ENCODE measurements at places on chromosomes 1 and 21.

- peak; percentile 68 for DNase-seq
Measured at GRCh38 chr1:205481629-205482151, 22.8 kb upstream of the CDK18 start.

- no peak for DNase-seq
Measured at GRCh38 chr1:147500309-147500839, 40.9 kb upstream of the BCL9 start.

- DNase-seq: peak; percentile 90
Measured at GRCh38 chr1:231211005-231211857, 29.8 kb upstream of the GNPAT start.

GRCh38 chr21:36628106-36628505, 70.8 kb upstream of the SIM2 start:
- DNase-seq: no peak

GRCh38 chr21:23152130-23152529, 2153.9 kb downstream of the NCAM2 start:
- no peak for DNase-seq

DNA sequence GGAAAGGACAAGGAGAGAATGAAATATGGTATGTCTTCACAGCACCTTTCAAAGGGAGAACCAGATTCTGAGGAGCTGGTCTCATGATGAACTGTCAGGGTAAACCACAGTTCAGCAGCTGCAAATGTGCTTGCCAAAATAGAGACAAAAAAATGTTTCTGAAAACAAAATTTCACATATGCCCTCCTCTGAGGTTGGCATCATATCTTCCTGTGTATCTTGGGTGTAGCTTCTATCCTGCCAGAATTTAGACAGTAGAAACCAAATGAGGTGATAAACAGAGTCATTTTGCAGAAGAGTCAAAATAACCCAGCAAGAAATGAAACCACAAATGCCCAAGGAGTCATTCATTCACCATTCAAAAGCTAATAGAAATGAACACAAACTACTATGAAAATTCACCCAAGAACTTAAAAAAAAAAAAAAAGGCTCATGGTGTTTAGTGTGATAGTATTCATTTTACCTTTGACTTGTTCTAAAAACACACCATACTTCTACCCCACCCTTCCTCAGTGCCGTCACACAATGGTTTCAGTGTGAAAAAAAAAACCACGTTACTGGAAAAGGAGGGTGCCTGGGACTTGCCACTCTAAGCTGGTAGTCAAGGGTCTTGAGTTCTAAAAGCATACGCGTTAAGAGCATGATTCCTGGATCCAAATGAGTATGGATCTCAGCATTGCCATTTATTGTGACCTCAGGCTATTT, 18.5 kb downstream of the SELL start:
- DNase-seq: no peak

- no peak for DNase-seq
Measured at GRCh38 chr1:119250299-119250698, 109.8 kb upstream of the WARS2 start.

GRCh38 chr1:114979278-114979891, 50.2 kb upstream of the TSHB start:
- DNase-seq: peak; percentile 70

- DNase-seq: no peak
Measured at GRCh38 chr1:235953801-235954200, 87.1 kb upstream of the LYST start.

DNA sequence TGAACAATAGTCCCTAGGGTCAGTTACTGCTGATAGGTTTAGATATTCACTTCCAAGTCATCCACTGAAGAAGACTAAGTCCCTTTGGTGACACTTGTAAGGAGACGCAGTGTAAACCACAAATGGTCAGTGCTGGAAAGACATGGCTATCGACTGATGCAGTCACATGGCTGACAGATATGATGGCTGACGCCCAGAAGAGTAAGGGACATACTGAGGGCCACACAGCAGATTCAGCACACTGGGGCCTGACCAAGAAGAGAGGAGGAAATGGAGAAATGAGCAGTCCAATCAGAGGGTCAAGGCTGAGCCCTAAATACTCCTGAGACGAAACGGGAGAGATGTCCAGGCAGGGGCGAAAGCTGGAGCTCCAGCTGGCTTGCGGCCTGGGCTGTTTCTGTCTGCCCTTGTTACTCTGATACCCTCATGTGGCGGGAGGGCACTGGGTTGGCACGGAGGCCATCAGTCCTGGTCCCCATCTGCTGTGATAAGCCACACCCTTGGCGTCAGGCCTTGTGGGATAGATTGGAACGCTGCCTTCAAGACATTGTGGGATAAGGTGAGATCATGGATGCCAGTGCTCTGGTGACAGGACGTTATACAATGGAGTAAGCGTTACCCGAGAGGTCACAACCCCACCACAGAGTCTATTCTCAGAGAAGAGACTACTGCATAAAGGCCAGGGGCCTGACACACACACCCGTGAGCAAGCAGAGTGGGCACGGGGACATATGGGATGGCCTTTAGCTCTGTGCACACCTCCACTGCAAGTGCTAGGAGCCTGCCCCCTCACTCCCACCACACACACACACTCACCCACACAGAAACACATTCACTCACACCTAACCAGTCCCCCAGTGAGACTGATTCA, 158.4 kb downstream of the TRABD2B start:
- no peak for DNase-seq

GRCh38 chr1:66460776-66461175, 73.2 kb upstream of the SGIP1 start:
- no peak for DNase-seq

GRCh38 chr1:178660461-178660860, 64.6 kb upstream of the RALGPS2 start:
- DNase-seq: no peak

DNA sequence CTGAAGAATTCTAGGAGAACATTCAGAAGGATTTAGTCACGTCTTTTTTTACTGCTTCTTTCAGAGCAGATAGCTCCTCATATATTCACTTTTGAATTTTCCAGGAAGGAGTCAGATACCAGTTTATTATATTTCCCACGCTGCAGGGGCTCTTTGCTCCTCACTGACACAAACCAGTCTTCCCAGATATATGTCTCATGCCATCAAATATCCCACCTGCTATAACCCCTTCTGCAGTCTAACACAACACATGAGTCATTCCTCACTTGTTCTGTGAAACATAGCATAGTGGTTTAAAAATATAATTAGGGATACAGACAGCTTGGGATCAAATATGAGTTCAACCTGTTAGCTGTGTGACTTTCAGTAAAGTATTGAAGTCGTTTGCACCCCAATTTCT, 251.7 kb upstream of the DPYD start:
- DNase-seq: no peak

DNA sequence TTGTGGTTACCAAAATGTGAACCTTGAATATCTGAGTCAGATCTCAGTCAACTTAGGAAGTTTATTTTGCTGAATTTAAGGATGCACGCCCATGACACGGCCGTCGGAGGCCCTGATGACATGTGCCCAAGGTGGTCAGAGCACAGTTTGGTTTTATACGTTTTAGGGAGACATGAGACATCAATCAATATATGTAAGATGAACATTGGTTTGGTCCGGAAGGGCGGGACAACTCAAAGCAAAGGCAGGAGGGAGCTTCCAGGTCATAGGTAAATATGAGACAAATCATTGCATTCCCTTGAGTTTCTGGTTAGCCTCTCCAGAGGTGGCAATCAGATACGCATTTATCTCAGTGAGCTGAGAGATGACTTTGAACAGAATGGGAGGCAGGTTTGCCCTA, 1.0 kb upstream of the PRMT2 start:
- no peak for DNase-seq

GRCh38 chr1:4301007-4301406, 353.4 kb upstream of the AJAP1 start:
- DNase-seq: peak; percentile 95

DNA sequence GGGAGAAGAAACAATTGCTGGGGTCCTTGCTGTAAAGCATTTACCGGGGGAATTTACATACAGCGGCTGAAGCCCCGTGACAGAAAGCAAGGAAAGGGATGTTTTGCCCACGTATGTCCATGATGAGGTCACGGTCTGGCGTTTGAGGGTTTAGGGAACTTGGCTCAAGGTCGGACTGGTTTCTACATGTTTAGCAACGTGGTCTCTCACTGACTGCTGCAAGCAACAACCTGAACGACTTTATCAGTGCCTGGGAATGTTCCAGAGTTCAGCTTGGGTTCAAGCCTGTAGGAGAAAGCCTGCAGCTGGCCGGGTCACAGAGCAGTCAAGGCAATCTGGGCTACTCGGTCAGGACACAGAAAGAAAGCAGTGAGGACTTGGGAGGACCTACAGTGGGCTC, 323.3 kb downstream of the AJAP1 start:
- no peak for DNase-seq

DNA sequence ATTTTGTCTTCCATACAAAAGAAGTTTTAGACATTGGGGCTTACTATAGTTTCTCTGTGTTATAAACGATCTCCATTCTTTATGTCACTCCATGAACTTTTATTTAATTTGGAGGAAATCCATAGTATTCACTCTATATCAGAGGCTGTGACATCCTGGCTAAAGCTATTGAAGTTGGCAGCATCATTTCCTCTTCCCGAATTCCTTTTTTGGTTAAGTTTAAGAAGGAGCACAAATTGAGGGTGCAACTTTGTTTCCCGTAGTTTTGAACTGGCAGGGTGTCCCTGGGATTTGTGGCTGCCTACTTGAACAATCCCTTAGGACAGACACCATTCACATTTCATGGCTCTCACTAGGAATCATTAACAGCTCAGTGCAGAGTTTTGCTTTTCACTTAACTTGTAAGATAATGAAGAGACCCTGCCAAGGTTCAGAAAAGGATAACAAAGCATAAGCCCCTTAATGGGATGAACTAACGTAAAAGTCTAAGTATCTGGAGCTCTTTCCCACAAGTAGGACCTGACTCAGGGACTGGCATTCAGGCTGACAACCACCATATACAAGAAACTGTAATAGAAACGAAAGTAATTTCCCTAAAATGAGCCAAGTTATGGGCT, 13.9 kb downstream of the S1PR1 start:
- no peak for DNase-seq

GRCh38 chr1:41357451-41358101, 3.7 kb upstream of the FOXO6 start:
- no peak for DNase-seq

DNA sequence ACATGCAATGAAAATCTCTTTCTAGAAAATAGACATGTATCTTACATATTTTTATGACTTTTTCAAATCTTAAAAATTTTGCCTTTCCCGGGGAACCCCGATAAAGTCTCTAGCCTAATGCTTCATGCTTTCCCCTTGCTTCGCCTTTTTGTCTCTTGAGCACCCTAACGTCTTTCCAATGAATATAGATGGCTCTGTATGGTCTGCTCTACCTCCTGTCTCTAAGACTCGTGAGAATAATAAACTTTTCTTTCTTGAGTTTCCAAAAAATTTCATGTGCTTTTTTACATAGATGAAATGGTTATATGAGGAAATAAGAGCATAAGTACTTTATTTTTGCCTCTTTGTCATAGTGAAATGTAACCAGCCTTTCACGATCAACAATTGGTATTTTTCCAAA, 202.6 kb downstream of the PDE4B start:
- no peak for DNase-seq

GRCh38 chr1:112575154-112575804, 43.7 kb downstream of the ST7L start:
- DNase-seq: no peak

GRCh38 chr1:163771637-163772036, 449.9 kb downstream of the NUF2 start:
- DNase-seq: no peak

GRCh38 chr1:36579039-36579438, 96.3 kb upstream of the CSF3R start:
- no peak for DNase-seq

GRCh38 chr21:34865400-34866241, 183.5 kb downstream of the RUNX1 start:
- no peak for DNase-seq

DNA sequence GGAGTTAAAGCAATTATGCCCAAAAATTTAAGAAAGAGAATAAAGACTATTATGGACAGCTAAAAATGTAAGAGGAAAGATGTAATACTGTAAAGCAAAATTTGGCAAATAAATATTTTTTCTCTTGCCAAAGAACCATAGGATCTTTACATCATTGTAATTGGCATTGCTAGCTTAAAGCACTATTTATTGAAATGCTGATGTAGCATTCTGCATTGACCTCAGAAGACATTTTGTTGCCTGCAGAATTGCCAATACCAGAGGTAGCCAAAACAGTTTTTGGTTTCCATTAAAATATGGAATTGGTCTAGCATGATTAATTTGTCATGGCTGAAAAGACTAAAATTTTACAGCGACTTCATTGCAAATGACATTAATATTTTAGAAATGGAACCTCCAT, 191.5 kb upstream of the CHODL start:
- no peak for DNase-seq

GRCh38 chr21:39313042-39313570, 326 bp downstream of the BRWD1 start:
- peak; percentile 63 for DNase-seq

DNA sequence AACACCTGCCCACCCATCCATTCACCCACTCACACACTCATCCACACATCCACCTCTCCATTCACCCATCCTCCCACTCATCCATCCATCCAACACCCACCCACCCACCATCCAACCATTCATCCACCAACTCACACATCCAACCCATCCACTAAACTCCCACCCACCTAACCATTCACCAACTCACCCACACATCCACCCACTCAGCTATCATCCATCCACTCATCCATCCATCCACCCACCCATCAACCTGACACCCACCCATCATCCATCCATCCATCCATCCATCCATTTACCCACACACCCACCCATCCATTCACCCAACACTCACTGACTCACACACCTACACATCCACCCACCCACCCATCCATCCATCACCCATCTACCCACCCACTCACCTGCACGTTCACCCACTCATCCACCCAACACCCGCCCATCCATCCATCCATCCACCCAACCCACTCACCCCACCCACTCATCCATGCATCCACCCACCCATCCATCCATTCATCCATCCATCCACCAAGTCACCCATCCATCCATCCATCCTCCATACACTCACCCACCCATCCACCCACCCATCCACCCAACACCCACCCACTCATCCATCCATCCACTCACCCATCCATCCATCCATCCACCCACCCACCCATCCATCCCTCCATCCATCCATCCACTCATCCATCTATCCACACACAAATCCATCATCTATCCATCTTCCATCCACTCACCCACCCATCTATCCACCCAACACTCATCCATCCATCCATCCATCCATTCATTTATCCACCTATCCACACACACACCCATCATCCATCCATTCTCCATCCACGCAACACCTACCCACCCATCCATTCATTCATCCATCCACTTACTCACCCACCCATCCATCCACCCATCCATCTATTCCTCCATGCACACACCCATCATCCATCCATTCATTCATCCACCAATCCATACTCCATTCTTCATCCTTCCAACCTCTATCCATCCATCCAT, 17.4 kb upstream of the PRDM16 start:
- no peak for DNase-seq

GRCh38 chr1:113792471-113792870, 19.8 kb downstream of the RSBN1 start:
- DNase-seq: no peak

- no peak for DNase-seq
Measured at GRCh38 chr21:42103843-42104242, 32.7 kb downstream of the UMODL1 start.

Measured in NCI-H345 (cell line).